CD4-positive, alpha-beta T cell treated with Interleukin-15 for 4 hours (primary cell): ENCODE measurements at places on chromosomes 7 and 10.

DNA sequence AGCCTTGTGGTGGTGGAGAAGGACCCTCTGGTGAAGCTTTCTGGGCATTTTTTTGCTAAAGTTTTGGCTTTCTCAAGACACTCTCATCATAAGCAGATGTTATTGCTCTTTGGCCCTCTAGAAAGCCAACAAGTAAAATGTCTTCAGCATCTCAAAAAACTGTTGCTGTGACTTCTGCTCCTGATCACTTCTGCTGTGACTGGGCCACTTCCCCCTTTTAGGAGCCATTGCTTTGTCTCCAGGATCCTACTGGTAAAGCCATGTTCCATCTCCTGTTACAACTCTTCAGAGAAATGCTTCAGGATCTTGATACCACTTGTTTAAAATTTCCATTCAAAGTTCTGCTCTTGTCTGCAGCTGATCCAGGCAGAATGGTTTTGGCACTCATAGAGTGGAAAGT is 10.9 kb downstream of the PARP12 start:
- DNase-seq, result no peak

GRCh38 chr7:76371396-76371795 is 12.6 kb upstream of the YWHAG start:
- DNase-seq, result no peak

DNA sequence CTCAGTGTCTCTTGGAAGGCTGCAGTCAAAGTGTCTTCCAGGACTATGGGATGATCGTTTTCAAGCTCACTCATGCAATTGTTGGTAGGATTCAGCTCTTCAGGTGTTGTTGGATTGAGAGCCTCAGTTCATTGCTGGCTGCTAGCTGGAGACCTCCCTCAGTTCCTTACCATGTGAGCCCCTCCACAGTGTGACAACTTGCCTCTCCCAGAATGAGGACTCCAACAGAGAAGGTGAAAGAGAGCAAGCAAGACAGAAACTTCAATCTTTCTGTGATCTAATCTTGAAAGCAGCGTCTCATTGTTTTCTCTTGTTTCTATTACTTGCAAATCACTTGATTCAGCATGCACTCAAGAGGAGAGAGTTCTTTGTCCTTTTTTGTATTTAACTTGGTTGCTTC is 22.5 kb downstream of the MGAM start:
- no peak for DNase-seq

DNA sequence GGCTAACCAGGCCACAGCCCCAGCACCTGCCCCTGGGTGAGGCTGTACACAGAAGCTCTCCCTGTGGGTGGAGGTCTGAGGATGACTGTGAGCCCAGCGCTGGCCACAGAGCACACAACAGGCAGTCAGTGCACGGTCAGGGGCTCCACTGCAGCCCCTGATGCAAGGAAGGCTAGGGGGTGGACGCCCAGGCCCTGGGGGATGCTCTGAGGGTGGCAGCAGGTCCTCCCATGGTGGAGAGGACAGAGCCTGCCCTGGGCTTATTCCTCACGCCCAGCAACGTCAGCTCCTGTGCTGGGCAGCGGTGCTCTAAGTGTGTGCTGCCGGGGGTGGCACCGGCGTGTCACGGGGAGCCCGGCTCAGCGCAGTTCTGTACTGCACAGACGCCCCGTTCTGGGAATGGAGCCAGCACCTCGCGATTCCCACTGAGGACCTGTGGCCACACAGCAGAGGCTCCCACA is 223.2 kb downstream of the MAD1L1 start:
- no peak for DNase-seq

DNA sequence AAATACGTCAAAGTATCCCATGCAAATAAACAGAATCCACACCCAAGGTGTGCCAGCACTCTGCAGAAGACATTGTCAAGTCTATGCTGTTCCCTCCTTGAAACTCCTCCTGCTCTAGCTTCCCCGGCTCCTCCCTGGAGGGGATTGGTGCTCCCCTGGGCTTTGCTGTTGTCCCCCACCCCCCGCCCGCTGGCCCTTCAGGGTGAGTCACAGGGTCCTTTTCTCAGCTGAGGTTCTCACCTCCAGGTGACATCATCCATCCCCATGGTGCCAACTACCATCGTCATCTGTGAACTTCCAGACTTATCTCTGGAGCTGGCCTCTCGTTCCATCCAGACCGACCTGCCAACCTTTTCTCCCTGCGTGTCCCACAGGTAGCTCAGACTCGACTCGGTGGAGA is 77.0 kb downstream of the ITIH5 start:
- no peak for DNase-seq

- DNase-seq, result no peak
Observed at GRCh38 chr10:125035136-125035535, 93.2 kb downstream of the ZRANB1 start.

DNA sequence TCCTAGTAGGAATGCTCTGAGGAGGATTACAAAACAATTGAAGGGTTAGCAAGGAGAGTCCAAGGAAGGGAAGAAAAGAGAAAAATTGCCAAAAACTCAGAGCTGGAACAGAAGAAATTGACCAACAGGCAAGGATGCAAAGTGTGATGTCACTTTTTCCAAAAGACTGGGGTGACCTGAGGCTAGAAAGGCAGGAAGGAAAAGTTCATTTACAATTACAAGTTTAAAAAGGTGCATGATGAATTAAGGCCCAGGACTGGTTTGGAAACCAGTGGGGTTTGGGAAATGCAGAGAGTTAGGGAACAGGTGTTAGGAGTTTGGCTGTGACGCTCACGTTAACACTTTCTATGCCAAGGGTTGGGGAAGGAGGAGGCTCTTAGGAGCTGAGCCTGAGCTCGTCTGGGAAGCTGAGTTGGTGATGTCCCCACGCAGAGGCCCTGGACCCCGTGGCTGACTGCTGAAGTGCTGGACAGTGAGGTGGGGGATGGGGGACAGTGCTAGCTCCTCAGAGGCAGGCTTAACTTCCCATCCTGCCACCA is 92.6 kb upstream of the PODXL start:
- DNase-seq, result no peak

DNA sequence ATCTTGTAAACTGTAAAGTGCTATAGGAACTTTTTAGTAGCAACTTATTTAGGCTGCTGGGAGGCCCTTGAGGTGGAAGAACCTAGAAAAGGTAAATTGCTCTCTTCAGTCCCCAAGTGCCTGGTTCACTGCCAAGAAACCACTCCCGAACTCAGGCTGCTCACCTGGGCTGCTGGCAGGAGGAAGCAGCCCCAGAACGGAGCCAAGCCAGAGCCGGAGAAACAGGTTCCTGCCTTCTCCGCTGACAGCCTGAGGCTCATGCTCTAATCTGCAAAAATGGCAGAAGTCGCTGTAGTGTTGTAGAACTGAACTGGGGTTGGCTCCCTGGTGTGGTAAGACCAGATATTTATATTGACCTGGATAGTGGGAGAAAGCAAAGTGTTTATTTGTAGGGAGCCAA is 136.0 kb downstream of the CUL2 start:
- no peak for DNase-seq

GRCh38 chr7:55101359-55101758 is 82.5 kb downstream of the EGFR start:
- DNase-seq, result no peak

- no peak for DNase-seq
Observed at GRCh38 chr7:42479816-42480633, 243.0 kb upstream of the GLI3 start.

- DNase-seq, result no peak
Observed at GRCh38 chr7:88457320-88457719, 150.6 kb upstream of the STEAP4 start.

DNA sequence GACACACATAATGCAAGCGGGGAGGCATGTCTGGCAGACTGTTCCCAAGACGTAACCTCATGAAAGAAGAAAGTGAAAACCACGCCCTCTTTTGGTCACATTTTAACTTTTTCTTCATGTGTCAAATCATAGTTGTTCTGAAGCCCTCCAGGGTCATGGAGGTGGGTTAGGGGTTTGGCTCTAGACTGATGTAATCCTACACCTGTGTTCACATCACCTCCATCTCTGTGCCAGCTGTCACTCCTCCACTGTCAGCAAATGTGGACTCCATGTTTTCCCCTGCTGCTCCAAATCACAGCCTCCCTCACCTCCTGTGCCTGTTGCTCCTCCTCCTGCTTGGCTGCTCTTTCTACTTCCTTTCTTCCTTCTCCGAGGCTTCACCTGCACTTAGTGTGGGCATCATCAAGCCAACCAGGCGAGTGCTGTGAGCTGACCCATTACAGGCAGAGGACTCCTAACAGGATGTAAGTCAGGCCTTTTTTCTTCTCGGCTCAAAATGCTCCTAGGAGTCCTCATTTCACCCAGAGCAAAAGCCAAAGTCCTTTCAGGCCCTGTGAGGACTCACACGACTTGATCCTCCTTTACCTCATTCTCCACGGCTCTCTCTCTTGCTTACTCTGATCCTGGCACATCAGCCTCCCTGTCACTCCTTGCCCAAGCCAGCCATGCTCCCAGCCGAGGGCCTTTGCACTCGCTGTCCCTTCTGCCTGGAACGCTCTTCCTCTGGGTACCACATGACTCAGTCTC is 66.4 kb upstream of the IFRD1 start:
- no peak for DNase-seq

- DNase-seq, result no peak
Observed at GRCh38 chr10:104938031-104938430, 296.9 kb downstream of the SORCS3 start.

- no peak for DNase-seq
Observed at GRCh38 chr10:100805543-100806355, 60.4 kb downstream of the PAX2 start.

DNA sequence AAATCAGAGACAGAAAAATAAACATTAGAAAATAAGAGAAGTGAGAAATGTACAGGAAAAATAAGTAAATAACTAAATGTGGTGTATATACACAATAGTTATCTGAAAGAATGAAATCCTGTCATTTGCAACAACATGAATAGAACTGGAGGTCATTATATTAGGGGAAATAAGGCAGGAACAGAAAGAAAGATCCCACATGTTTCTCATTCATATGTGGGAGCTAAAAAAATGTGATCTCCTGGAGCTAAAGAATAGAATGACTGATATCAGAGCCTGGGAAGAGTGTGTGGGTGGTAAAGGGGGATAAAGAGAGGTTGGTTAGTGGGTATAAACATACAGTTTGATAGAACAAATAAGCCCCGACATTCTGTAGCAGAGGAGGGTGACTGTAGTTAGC is 27.3 kb downstream of the PLXDC2 start:
- DNase-seq, result no peak

DNA sequence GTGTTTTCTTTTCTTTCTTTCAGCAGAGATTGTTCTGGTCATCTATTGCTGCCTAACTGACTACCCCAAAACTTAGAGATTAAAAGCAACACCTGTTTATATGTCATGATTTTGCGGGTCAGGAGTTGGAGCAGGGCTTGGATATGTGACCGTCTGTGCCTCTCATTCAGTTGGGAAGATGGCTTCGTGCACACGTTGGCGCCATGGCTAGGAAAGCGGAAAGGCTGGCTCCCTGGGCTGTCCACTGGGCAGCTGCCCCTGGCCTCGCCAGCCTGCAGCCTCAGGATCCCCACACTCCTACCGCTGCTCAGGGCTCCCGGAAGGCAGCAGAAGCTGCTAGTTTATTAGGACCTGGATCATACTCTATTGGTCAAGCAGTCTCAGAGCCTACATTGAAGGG is 638.1 kb upstream of the FOXK1 start:
- no peak for DNase-seq

GRCh38 chr10:113126229-113127201 is 176.5 kb downstream of the TCF7L2 start:
- peak; percentile 8 for DNase-seq

- no peak for DNase-seq
Observed at GRCh38 chr10:77844713-77845445, 81.7 kb downstream of the DLG5 start.

GRCh38 chr7:100567751-100568175 is 5.9 kb downstream of the SAP25 start:
- DNase-seq, result no peak

DNA sequence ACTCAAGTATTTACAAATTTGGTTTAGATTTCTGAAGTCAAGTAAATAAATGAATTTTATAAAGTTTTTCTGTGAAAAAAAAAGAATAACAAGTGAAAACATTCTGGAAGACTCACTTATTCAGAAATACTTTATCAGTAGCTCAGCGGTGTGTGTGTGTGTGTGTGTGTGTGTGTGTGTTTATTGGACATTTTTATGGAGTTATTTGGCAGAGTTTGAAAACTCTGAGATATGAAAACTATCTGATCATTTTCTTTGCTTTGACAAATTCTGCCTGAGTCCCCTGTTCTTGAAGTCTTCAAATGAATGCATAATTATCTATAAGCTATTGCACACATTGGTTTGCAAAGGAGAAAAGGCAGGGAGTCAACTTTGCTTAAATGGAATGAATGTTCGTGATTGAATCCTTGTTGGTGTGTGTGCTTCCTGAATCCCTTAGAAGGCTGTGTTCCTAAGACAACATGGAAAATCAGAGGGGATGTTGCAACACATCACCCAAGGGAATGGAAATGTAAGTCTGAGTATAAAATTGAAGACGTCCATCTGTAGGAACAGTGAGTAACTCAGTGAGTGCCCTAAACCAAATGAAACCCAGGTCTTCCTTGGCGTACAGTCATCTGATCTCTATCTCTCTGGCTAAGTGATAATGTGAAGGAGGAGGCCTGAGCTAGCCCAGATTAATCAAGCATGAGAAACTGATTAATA is 160.9 kb downstream of the REEP3 start:
- no peak for DNase-seq

- no peak for DNase-seq
Observed at GRCh38 chr7:84113906-84114850, 80.4 kb downstream of the SEMA3A start.

DNA sequence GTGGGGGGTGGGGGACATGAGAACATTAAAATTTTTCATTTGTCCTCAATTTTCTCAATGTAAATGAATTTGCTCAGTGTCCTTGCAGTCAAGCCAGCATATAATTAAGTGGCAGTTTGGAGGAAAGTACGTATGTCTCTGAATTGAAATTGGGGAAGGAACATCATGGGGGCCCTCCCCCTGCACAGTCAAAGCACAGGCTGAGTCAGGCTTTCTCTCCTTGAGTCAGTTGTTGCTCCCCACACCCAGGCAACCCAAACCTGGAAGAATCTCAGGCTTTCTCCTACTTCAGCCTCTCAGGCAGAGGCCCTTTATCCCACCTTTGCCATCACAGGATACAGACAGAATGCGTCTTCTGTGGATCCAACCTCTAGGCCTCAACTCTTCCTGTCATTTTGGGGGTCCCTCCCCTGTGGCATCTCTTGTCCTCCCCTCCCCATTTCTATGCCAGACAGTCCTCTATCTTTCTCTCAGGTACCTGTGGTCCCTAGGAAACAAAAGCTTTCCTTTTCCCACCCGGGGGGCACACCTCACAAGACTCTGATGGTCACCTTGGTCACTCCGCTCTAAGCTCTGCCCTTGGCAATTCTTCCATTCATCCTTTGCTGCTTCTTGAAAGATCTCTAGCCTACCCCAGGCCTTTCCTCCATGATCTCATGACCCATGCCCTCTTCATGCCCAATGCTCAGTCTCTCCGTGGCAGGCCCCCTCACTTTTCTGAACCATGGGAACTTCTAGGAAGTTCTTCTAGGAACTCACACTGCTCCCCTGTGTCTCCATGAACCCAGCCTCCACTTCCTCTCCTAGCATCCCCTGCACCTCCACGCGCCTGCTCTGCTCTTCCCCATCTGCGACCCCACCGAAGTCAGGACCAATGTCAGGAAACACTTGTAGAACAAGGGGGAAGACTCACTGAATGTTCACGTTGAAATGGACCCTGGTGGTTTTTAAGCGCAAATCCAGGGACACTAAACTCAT is 40.4 kb downstream of the CREB3L2 start:
- no peak for DNase-seq

- DNase-seq, result no peak
Observed at GRCh38 chr10:35331894-35332640, 4.2 kb upstream of the CCNY start.
